Substantia nigra (tissue), 51 donors: ENCODE measurements at places on chromosomes 3 and 15.

GRCh38 chr15:88538972-88539371 lies 7.5 kb downstream of the DET1 start:
- DNase-seq, result no peak

- no peak for DNase-seq
Observed at GRCh38 chr15:89784686-89784960, 8.5 kb downstream of the MESP2 start.

DNA sequence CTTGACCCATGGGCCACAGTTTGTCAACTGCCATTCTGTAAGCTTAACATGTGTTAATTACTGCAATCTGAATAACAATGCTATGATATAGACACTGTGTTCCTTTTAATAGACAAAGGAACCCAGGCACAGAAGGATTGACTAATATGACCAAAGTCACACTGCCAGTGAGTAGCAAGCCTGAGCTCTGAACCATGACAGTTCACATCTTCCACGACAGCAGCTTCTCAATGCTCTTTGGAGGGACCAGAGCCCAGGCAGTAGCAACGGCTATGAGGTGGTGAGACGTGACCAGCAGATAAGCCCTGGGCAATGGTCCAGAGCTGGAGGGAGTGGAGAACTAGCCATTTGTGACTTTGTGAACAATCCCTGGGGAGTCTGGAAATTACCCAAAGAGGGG lies 19.4 kb downstream of the CA12 start:
- no peak for DNase-seq

DNA sequence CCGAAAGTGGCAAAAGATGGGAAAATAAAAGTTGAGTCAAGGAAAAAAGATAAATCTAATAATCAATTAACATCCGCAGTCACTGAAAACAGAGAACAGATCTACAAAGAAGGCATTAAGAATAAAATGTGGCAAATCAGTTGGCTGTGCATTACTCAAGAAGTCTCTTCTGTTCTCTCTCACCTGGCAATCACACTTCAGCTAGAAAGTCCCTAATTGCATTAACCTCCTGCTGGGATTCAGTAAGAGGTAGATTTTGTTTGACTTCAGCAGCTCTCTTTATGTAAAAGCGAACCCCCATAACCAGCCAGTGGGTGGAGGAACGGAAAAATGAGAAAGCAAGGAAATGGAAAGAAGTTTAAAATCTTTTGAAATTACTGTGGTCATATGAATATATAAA lies 94.7 kb upstream of the PLXND1 start:
- DNase-seq, result no peak

- no peak for DNase-seq
Observed at GRCh38 chr15:97998307-97999071, 38.0 kb downstream of the ARRDC4 start.

- DNase-seq, result no peak
Observed at GRCh38 chr3:156211583-156211982, 91.2 kb downstream of the KCNAB1 start.

DNA sequence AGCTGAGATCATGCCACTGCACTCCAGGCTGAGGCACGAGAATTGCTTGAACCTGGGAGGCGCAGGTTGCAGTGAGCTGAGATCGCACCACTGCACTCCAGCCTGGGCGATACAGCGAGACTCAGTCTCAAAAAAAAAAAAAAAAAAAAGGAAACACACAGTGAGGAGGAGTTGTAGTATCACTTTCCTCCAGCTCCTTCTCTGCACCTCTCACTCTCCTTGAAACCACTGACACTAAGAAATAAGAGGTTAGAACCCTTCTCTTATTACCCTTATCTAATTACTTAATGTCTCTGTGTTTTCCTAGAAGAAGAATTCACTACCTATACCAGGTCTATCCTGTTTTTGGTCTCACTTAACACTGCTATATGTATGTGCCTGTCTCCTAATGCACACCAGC lies 31.7 kb downstream of the RAB27A start:
- no peak for DNase-seq

DNA sequence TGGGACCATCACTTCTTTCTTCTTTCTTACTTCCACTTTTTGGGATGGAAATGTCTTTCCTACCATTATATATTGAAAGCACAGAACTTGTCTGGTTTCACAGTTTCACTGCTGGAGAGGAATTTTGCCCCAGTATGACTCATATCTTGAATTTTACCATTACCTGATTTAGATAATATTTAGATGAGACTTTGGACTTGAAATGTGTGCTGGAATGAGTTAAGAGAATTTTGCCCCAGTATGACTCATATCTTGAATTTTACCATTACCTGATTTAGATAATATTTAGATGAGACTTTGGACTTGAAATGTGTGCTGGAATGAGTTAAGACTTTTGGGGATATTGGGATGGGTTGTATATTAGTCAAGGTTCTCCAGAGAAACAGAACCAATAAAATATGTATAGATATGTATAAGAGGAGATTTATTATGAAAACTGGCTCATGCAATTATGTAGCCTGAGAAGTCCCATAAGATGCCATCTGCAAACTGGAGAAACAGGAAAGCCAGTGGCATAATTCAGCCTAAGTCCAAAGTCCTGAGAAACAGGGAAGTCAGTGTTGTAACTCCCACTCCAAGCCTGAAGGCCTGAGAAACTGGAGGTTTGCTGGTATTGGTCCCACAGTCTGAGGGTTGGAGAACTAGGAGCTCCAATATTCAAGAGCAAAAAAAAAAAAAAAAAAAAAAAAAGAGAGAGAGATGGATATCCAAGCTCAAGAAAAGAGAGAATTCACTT lies 1029.2 kb downstream of the EPHA3 start:
- DNase-seq, result no peak

DNA sequence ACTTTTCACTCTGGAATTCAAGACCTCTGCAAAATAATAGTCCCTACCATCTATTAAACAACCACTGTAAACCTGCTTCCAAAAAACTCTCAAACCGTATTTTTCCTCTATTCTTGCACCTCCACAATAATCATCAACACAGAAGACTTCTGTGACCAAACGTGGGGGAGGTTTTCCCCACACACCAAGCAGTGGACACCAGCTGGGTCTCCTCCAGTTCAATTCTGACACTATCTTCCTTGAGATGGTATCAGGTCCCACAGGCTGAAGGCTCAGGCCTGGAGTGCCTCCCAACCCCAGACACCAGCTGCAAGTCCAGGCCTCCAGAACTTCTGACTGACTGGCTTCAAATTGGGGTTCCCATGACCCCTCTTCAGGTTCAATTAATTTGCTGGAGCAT lies 89.6 kb upstream of the RAP2B start:
- DNase-seq, result no peak

GRCh38 chr3:166191411-166191810 lies 354.2 kb upstream of the BCHE start:
- DNase-seq, result no peak

DNA sequence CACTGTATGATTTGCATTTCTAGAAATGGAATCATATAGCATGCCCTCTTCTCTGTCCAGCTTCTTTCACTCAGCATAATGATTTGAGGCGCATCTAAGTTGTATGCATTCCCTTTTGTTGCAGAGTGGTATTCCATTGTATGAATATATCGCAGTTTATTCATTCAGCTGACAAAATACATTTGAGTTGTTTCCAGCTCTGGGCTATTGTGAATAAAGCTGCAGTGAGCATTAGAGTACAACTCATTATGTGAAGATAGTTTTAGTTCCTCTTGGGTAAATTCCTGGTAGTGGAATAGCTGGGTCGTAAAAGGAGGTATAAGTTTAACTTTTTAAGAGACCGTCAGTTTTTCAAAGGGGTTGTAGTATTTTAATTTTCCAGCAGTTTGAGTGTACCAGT lies 38.5 kb upstream of the POLR2M start:
- no peak for DNase-seq

DNA sequence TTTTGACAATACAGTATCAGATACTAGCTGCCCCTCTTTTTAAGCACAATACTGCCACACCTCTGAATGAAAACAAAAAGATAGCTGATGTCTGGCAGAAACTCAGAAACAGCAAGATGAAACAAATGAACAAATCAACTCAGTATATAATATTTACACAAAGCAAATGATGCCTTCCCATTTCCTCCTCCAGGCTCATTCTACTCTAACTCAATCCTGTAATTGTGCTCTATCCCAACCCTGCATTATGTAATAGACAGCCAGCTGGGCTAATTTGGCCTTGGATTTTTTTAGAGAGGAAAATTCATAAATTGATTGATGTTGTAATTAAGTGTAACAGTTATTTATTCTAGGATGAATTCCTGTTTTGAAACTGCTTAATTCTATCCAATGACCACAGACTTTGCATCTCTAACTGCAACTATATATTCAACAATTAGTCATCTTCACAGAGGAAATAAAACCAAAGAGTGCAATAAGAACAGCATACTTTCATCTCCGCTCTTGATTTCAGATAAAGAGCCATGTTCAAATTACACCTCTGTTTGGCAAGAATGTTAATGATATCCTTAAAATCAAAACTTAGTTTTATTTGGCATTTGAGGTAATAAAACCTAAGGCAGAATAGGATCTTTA lies 6.1 kb downstream of the ATG3 start:
- DNase-seq, result no peak

DNA sequence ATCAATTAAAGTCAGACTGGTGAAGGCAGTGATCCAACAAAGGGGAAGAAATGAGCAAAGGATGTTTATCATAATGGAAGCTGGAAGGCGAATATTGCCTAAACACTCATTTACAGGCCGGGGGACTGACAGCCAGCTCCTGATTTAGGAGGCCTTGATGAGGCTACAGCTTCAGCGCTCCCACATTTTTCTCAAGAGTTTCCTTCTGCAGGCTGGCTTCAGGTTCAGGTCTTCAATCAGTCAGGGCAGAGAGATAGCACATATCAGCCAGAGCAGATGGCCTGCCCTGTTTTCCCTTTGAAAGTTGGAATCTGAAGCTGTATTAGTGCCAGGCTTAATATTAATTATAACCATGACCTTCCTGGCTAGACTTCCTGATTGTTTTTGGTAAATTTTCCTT lies 218.9 kb downstream of the SV2B start:
- DNase-seq, result no peak

- DNase-seq, result no peak
Observed at GRCh38 chr3:38657369-38657768, 7.9 kb upstream of the SCN5A start.

GRCh38 chr15:45630917-45631691 lies 3.7 kb upstream of the SQOR start:
- no peak for DNase-seq

GRCh38 chr3:69324362-69325025 lies 61.4 kb downstream of the FRMD4B start:
- no peak for DNase-seq

GRCh38 chr15:71215126-71215894 lies 100.0 kb downstream of the THSD4 start:
- no peak for DNase-seq

- no peak for DNase-seq
Observed at GRCh38 chr3:133649486-133650068, 12.2 kb downstream of the TOPBP1 start.

DNA sequence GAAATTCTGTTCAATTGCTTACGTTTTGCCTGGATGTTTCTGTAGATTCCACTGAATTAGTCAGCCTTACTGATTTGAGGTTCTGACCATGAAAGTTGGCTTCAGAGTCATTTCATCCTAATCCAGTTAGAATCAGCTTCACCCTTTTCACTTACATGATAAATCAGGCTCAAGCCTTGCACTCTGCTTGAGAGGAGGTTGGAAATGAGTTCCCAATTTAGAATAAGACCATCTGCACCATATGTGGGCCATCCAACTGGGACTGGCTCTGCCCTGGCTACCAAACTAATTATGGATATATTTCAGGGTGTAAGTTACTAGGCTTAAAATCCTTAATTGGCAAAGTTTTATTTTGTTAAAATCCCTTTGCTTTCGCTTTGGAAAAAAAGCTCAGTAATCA lies 255.7 kb downstream of the CHL1 start:
- DNase-seq, result no peak

GRCh38 chr3:77935418-77935817 lies 895.5 kb downstream of the ROBO2 start:
- no peak for DNase-seq

- no peak for DNase-seq
Observed at GRCh38 chr15:93298901-93299300, 209.9 kb upstream of the RGMA start.

GRCh38 chr3:107868449-107868848 lies 222.4 kb downstream of the CD47 start:
- DNase-seq, result no peak

- no peak for DNase-seq
Observed at GRCh38 chr3:34382859-34383258, 584.4 kb downstream of the PDCD6IP start.

GRCh38 chr15:47363653-47364052 lies 353.7 kb upstream of the SEMA6D start:
- DNase-seq, result no peak

DNA sequence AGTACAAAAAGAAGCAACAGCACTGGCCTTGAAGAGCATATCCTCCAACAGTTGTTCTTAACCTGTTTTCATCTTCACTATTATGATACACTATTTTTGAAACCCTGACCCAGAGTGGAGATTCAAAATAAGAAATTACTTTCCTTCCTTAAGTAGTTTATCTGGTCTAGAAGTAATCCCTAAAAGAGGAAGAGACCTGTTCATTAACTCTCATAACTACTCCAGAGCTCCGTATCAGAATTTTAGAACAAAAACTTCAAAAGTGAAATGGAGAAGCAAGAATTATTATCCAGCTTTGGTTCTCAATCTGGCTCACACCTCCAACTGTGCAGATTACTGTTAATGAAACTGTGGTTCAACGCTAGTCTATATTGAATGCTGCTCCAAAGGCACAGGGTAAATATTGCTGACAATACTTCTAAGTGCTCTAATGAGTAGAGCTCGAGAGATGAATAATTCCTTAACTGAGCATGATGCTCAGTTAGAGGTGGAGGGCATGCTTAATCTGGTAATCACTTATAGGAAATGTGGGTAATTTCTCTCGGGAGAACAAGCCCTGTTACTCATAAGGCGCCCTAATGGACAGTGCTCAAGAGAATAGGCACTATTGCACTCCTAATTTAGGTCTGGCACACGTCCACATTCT lies 5.2 kb downstream of the LCMT2 start:
- no peak for DNase-seq

- no peak for DNase-seq
Observed at GRCh38 chr15:68608206-68608843, 29.5 kb downstream of the CORO2B start.

DNA sequence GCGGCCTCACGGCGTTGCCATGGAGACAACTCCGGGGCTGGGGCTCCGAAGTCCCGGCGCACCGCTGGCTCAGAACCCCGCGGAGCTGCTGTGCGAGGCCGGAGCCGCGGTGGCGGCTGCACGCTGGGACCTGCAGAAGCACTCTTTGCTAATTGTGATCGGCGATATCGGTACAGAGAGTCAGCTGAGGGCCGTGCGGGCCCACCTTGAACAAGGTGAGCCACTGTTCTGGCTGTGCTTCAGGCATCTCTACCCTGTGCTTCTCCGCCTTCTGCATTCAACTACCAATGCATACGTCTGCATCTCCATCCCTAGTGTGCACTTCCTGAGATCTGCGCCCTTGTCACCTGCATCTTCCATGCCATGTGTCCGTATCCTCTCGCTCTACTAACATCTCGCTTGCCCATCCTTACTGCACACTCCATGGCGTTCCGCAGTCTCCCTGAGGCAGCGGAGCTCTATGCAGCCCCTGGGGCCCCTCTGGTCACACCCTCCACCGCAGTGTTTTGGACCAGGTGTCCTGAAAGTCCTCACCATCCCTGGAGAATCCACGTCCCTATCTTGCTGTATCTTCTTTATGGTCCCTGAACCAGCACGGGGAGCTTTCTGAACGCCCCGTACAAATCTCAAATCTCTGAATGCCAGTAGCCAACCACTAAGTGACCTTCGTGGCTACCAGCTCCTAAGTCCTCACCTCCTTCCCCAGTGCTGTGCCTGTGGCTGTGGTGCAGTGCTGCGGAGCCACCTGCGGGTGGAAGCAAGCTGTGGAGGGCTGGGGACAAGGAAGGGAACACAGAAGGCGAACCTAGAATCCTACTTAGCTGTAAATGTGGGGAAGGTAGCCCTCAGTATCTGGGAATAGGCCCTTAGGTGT lies 6.2 kb upstream of the MAP1A start:
- peak; percentile 36 for DNase-seq
